ENCODE measurements at places on chromosomes 7 and 10. TPM values are rescaled to one million over a fixed set of nuclear protein-coding genes. Genes with fewer than 3 reads are reported as not detected.

- no peak for DNase-seq
Measured at GRCh38 chr10:44010873-44011602, 362.4 kb upstream of the ZNF32 start.

- DNase-seq: no peak
Measured at GRCh38 chr10:29657719-29658274, 23.0 kb upstream of the SVIL start.

DNA sequence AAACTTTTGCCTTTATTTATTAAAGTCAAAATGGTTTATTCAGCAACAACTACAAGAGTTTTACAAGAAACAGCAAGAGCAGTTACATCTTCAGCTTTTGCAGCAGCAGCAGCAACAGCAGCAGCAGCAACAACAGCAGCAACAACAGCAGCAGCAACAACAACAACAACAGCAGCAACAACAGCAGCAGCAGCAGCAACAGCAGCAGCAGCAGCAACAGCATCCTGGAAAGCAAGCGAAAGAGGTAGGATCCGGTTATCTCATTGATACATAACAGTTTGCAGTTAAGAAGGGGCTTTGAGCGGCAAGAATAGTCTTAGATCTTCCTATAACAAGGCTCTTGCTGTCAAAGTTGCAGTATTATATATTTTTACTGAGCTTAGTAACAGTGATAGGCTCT is 215.1 kb downstream of the FOXP2 start:
- DNase-seq: no peak

DNA sequence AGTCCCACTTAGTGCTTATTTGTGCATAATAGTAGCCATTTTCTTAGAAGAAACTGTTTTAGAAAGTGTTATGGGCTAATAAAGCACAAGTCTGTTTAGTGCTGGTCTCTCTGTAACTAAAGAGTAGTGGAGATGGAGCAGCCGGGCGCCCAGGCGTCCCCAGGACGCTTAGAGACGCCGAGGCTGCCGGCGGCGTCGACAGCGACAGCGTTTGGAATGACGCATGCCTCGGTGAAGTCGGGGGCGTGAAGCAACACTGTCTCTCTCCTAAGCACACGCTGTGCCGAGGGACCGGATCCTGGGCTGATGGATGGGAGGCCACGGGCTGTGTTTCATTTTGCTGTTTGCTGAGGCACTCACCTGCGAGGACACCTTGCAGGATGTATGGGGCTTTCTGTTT is 588.6 kb upstream of the FOXK1 start:
- no peak for DNase-seq

GRCh38 chr7:90119178-90119971 is 34.9 kb upstream of the STEAP1 start:
- DNase-seq: no peak

DNA sequence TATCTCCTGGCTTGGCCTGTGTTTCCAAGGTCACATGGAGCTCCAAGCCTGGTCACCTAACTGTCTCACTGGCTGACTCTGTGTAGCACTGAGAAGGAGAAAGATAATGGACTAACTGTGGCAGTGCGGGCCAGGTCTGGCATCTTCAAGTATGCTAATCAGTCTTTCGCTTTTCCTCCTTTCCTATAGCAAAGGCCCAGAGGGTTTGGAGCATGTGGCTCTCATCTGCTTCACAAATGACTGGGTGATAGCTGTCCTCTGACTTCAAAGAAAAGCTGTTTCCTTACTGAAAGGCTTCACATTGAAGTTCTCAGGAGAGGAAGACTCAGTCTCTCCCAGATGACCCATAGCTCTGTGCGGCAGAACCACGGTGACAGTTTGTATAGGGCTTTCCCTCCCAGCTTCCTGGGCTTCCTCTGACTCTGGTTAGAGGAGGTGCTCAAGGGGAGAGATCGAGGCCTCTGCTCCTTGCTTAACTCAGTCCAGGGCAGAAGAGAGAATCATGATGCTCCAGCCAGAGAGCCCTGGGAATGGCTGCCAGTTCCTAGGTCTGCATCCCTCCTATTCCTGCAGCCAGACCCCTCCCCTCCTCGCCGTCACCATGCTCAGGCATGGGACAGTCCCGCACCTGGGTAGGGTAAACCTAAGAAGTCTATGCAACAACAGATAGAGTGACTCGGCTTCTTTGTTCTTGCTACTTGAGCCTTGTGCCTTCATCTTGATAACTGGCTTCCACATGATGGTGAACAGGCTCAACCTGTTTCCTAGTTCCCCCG is 72.3 kb downstream of the CCDC71L start:
- no peak for DNase-seq

- DNase-seq: no peak
Measured at GRCh38 chr10:1182280-1183032, 126.3 kb downstream of the WDR37 start.

DNA sequence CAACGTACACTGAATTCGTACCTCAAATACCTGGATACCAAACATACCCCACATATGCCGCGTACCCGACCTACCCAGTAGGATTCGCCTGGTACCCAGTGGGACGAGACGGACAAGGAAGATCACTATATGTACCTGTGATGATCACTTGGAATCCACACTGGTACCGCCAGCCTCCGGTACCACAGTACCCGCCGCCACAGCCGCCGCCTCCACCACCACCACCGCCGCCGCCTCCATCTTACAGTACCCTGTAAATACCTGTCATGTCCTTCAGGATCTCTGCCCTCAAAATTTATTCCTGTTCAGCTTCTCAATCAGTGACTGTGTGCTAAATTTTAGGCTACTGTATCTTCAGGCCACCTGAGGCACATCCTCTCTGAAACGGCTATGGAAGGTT is 9.5 kb upstream of the SGCE start:
- no peak for DNase-seq

FAM241B gene
- 0.39 TPM for polyA plus RNA-seq

SFRP5 gene
- polyA plus RNA-seq: 1.1 TPM

LOXL4 gene
- 9.5 TPM for polyA plus RNA-seq

EBLN1 gene
- polyA plus RNA-seq: not detected
